ENCODE measurements at places on chromosomes 7 and 10.
A peak's percentile ranks its signal among the peaks of the same experiment; 100 is the strongest.

- DNase-seq: no peak
Observed at GRCh38 chr7:148107443-148108127, 483.0 kb upstream of the C7orf33 start.

- no peak for DNase-seq
Observed at GRCh38 chr7:2734084-2734686, 46.2 kb downstream of the AMZ1 start.

- DNase-seq: no peak
Observed at GRCh38 chr7:144668503-144668902, 167.3 kb downstream of the TPK1 start.

DNA sequence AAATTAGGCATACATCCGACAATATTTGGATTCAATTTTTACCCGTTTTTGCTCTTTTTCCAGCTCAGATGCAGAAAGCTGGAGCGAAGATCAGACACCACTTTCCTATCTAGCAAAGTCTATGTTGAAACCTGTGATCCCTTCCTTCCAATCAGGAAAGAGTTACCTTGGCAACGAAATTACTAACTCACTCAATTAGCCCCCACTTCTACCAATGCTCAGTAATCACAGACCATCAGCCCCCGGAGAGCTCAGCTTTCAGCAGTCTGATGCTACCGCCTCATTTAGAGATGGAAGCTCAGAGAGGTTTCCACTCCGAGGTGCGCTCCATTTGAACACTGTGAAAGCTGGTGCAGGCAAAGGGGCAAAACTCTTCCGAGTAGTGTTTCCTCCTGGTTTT lies 6.7 kb downstream of the FRAT1 start:
- DNase-seq: no peak

GRCh38 chr10:88281592-88282347 lies 301.3 kb downstream of the RNLS start:
- no peak for DNase-seq

GRCh38 chr10:15897287-15897686 lies 37.0 kb upstream of the MINDY3 start:
- no peak for DNase-seq

DNA sequence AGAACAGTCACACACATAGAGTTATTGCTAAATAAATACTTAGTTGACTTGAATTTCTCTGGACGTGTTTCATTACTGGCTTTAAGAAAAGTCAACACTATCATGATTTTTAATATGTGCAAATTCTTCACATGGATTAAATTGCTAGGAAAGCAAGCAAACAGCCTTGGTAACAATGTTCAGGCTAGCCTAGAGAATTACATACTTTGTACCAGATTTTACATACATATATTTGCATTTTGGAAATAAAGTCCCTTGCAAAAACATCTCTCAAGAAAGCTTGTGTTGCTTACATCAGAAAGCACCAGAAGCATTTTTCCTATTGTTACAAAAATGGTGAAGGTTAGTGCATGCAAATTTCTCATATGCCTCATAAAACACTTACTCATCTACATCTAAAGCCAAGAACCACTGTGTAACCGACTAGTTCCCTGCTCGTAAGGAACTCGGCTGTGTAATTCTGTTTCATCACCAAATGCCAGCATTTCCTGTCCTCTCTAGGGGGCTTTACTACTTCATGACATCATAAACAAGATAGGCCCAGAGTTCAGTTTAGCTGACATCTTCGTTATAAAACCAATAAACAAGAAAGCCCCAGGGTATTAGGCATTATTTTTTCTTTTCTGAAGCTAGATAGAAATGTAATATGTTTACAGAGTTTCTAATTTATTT lies 87.8 kb downstream of the CFAP58 start:
- no peak for DNase-seq

DNA sequence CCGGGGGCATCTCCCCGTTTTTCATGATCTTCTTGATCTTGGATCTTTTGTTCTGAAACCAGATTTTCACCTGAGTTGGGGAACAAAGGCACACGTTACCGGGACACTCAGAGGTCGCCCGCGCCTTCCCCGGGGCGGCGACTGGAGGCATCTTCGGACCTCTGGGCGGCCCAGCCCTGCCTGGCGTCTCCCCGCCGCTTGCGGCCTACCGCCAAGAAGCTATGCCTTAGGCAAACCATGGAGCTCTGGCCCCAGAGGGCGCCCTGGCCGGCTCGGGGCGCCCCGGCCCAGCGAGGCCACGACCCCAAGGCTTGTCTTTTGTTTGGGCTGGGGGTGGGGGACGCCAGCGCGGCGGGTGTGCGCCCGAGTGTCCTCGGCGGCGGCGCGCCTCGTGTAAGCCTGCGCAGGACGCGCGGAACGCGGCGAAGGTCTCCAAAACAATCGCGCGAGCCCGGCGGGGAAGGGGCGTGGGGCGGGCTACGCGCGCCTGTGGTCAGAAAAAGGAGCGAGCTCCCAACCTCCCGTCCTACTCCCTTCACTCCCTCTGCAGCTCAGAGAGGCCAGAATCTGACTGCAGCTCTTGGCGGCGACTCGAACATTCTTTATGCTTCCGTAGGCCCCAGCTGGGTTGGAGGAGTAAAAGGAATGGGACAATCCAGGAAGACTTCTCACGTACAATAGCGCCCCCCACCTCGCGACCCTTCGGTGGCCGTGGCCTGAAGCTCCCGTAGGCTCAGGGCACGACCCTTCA lies 3.5 kb downstream of the DLX5 start:
- no peak for DNase-seq

DNA sequence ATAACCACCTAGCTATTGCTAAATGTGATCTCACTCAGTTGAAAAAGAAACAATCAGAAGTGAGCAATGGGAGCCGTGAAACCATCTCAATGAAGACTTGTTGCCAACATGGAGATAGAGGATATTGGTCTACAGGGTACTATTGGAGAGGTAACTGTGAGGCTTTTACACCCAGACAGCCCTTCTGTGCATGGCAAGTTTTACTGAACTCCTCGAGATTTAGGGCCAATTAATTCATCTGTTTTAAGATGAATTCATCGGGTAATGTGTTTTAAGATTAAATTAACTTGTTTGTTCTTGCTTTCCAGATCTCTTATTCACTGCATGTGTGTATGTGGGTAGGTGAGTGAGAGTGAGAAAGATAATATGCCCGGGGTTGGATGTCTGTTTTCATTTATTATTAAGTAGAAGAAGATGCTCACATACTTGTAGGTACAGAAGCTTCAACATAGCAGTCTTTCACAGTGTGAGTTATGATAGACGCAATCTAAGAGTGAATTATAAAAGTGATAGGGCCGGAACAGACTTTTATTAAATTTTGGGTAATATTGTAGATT lies 323.8 kb downstream of the EXOC4 start:
- no peak for DNase-seq

DNA sequence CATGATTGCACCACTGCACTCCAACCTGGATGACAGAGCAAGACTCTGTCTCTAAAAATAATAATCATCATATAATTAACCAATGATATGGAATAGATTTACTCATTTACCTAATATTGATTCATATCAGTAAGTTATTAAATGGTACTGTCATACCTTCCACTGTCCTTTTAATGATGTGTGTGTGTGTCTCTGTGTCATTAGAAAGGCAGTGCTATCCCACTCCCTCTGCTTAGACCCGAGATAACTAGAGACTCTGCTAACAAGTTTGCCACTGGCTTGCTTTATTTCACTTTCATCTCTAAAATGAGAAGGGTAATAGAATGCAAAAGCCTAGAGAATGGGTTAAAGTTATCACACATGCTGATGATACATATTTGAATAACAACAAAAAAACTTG lies 21.1 kb downstream of the MCM10 start:
- no peak for DNase-seq

GRCh38 chr10:122290334-122290733 lies 19.2 kb downstream of the BTBD16 start:
- no peak for DNase-seq

GRCh38 chr10:14052931-14053330 lies 277.8 kb downstream of the FRMD4A start:
- no peak for DNase-seq

DNA sequence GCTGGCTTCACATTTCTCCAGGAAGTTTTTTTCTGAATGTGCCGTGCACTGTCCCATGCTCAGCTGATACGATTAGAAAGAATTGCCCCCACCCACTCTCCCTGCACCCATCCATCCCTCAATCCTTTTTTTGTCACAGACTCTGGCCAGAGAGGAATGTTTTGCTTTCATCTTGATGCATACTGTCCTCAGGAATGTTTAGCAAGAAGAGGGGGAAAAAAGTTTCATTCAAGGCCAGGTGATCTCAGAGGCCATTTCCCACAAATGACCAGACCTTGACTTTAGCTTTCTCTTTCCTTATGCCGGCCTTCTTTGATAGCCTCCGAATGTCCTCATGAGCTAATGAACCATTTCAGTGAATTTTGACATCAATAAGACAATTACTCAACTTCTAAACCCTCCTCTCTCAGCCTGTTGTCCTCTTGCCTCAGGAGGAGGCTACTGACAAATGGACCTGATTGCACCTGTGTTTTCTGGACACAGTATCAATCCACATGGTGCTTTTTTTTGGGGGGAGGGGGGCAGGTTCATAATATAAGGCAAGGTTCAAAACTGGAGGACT lies 105.0 kb upstream of the KLF6 start:
- DNase-seq: no peak

- DNase-seq: no peak
Observed at GRCh38 chr7:132437730-132438129, 138.5 kb downstream of the PLXNA4 start.

GRCh38 chr10:122632031-122632430 lies 67.6 kb downstream of the C10orf120 start:
- no peak for DNase-seq

- no peak for DNase-seq
Observed at GRCh38 chr10:101716891-101717659, 22.1 kb upstream of the FBXW4 start.

DNA sequence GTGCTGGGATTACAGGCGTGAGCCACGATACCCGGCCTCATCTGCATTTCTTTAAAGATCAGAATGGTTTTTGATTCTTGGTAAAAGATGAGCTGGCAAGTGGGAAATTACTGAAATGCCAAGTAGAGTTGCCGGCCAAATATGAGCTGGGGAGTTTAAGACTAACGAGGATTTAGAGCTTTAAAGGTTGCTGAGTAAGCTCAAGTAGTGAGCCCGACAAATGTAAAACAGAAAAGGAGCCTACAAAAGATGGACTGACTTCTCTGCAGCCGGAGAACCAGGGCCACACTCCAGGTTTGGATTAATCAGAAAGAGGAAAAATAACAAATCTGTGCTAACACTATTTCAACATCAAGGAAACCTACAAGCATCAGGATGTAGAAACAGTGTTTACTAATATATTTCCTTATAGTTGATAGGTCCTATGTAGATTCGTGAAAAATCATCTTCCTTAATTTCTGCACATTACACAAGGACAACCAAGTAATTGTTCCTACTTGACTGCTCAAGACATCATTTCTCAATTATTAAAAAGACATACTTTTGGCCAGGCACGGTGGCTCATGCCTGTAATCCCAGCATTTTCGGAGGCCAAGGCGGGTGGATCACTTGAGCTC lies 49.6 kb downstream of the MPP7 start:
- DNase-seq: no peak

- no peak for DNase-seq
Observed at GRCh38 chr10:16987206-16987621, 142.4 kb downstream of the CUBN start.

- DNase-seq: no peak
Observed at GRCh38 chr7:74271742-74272141, 17.5 kb upstream of the CLIP2 start.

- no peak for DNase-seq
Observed at GRCh38 chr10:2208106-2208505, 470.8 kb upstream of the ADARB2 start.

DNA sequence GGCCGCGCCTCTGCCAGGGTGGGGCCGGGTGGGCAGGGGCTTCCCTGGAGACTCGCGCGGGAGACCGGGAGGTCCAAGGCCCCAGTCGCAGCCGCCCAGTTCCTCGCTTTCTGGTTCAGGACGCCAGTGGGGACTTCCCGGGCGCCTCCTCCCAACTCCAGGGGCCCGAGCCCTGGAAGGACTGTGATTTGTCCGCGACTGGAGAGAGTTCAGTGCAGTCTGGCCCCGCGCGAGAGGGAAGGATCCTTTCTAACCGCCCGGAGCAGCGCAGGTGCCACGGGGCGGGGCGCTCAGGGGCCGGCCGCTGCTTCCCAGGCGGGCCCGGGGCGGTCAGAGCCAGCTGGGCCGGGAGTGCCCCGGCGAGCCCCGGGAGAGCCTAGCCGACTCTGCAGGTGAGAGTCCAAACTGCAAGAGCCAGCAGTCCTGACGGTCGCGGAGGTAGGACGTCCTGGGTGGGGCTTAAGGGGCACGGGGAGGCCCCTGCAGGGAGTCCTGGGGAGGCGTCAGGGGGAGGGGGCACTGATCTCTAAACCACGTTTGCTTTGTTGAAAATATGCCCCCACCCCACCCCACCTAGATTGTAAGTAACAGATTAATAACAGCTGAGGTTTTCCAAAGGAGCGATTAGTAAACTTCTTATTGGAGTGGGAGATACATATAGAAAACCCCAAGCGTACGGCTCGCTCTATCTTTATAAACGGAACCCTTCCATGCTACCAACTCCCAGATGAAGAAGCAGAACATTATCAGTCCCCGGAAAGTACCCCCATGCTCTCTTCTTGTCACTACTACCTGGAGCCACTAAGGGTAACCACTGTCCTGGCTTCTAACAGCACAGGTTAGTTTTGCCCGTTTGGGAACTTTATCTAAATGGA lies 8.2 kb downstream of the NKX2-3 start:
- no peak for DNase-seq

DNA sequence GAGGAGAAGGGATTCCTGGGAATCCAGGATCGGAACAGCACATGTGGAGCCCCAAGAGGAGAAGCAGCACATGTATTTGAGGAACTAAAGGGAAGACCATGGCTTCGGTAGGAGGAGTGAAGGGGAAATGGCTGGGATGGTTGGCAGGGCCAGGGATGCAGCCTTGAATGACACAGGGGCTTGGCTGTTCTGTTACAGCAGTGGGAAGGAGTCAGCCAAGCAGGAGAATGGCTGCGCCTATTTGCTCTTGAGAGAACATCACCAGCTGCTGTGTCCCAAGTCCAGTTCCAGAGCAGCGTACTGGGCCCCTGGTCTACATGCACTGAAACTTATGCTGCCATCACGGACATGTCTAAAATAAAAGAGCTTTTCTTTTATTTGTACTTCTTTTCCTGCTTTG lies 130.0 kb downstream of the PLPP4 start:
- no peak for DNase-seq

- DNase-seq: peak; percentile 90
Observed at GRCh38 chr7:77331938-77332695, 84.0 kb downstream of the GSAP start.

- no peak for DNase-seq
Observed at GRCh38 chr7:133319842-133320241, 67.0 kb downstream of the EXOC4 start.

- DNase-seq: no peak
Observed at GRCh38 chr10:46019177-46019528, 11.3 kb downstream of the NCOA4 start.

GRCh38 chr7:11570922-11571550 lies 261.0 kb downstream of the THSD7A start:
- no peak for DNase-seq

Data from GM12864 (cell line).